ENCODE measurements at places on chromosomes 4 and X.

DNA sequence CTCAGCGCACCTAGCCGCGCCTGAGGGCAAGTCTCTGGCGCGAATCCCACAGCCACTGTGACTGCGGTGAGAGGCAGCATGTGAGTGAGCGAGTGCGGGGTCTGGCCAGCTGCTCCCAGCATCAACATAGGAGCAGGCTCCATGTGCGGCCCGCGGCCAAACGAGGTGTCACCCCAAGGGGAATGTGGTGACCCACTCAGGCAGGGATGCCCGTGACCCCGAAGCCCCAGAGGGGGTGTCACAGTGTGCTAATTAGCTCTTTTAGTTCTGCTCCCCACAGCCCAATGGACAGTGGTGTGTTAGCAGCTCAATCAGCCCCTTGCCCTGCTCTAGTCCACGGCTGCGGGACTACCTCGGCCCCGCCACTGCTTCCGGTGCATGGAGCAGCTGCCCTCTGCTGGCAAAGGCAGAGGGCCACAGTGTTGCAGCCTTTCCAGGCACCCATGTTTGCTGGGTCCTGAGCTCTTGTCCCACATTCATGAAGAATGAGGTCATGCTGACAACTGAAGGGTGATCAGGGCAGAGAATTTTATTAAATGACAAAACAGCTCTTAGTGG lies 61.4 kb downstream of the AGA start:
- no peak for DNase-seq

GRCh38 chrX:44456685-44457084 lies 86.0 kb downstream of the FUNDC1 start:
- no peak for DNase-seq

DNA sequence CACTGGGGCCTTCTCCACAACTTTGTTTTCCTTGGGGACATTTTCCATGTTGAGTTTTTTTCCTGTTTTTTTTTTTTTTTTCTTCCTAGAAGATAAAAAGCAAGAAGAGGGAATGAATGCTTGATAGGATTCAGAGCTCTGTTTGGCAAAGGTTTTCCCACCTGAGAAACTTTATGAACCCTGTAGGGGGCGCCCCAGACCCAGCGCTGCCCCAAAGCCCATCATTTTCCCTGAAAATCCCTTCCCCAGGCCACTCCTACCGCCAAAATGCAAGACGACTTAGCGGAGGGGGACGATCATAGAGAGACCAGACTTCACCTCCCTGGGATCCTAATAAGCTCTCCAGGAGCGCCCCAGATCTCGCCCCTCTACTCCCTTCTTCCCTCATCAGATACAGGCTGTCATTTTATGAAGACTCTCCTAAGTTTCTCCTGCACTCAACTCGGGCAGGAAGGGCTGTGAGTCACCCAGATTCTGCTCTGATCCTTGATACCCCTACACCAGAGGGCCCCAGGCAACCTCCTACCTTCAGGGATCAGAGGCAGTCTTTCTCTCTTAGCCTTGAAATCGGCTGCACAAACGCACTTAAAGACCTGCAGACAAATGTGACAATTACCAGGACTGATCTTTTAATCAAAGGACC lies 1.4 kb downstream of the BEX5 start:
- DNase-seq, result no peak

GRCh38 chr4:53531585-53532224 lies 59.6 kb downstream of the LNX1 start:
- no peak for DNase-seq

GRCh38 chr4:112604589-112604988 lies 32.1 kb downstream of the ZGRF1 start:
- DNase-seq, result peak; percentile 45

DNA sequence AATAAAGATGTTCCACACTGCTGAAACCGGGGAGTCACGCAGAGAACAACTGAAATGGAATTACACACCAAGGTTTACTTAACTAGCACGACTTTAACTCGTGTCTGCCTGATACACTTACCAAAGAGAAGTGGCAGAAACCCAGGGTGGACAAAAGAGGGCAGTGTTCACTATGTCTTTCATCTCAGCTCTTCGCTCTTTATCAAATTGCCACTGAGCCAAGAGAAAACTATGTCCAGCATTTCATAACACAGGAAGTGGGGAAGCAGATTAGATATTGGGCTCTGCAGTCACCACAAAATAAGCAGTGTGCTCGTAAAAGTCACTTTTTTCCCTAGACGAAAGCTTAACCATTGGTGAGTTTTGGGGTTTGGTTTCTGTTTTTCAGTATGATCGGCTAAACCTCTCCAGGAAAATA lies 155.7 kb downstream of the CHIC2 start:
- DNase-seq, result no peak

DNA sequence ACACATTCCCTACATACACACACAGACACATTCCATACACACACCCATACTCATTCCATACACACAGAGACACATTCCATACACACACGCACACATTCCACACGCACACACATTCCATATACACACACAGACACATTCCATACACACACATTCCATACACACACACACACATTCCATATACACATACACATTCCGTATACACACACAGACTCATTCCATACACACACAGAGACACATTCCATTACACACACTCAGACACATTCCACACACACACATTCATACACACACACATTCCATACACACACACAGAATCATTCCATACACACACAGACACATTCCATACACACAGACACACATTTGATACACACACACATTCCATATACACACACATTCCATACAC lies 15.2 kb downstream of the LINC00632 start:
- DNase-seq, result no peak

GRCh38 chrX:97909245-97909644 lies 1025.5 kb downstream of the RPA4 start:
- DNase-seq, result no peak

DNA sequence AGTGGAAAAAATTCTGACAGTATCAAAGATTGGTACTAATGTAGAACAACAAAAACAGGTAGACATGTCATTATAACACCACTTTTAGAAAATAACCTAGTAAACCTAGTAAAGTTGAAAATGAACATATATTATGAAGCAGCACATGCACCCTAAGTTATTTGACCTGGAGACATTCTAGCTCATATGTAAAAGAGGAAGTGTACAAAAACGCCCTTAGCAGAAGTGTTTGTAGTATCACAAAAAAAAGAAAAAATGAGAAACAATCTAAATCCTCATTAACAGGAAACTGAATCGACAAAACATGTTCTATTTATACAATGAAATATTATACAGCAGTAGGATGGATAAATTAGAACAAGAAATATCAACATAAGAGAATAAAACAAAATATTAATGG lies 318.9 kb upstream of the PPP1R2C start:
- DNase-seq, result no peak

GRCh38 chr4:53706422-53707032 lies 115.2 kb upstream of the LNX1 start:
- DNase-seq, result no peak

DNA sequence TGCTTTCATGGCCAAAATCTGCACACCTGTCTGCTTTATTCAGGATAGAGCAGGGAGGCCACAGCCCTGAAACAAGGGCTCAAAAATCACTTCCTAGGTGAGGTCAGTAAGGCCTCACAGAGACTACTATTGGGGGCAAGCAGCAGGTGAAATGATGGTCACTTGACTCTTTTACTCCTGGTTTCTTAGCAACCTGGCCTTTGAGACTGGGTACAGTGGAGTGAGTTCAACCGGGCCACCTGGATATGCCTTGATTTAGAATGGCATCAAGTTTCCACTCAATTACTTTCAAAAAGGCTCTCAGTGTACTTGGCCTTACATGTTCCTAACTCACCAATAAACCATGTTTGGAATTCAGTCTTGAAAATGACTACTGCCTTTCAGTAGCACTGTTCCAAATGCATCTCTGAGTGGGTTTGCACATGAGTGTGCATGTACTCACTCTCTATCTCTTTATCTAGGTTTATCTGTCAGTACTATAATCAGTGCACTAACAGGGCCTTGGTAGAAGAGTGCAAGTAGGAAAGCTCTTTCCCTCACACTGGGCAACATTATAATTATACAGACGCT lies 388.2 kb downstream of the OPHN1 start:
- DNase-seq, result no peak

- no peak for DNase-seq
Measured at GRCh38 chr4:8618961-8619720, 26.6 kb downstream of the CPZ start.

GRCh38 chr4:1395941-1396805 lies 10.1 kb downstream of the NKX1-1 start:
- no peak for DNase-seq

- DNase-seq, result no peak
Measured at GRCh38 chr4:88796545-88796944, 98.9 kb upstream of the NAP1L5 start.

- DNase-seq, result peak; percentile 12
Measured at GRCh38 chr4:168183717-168184571, 91.6 kb downstream of the ANXA10 start.

GRCh38 chr4:2592572-2592971 lies 56.1 kb downstream of the FAM193A start:
- no peak for DNase-seq

GRCh38 chrX:44223150-44223549 lies 120.3 kb downstream of the EFHC2 start:
- no peak for DNase-seq

DNA sequence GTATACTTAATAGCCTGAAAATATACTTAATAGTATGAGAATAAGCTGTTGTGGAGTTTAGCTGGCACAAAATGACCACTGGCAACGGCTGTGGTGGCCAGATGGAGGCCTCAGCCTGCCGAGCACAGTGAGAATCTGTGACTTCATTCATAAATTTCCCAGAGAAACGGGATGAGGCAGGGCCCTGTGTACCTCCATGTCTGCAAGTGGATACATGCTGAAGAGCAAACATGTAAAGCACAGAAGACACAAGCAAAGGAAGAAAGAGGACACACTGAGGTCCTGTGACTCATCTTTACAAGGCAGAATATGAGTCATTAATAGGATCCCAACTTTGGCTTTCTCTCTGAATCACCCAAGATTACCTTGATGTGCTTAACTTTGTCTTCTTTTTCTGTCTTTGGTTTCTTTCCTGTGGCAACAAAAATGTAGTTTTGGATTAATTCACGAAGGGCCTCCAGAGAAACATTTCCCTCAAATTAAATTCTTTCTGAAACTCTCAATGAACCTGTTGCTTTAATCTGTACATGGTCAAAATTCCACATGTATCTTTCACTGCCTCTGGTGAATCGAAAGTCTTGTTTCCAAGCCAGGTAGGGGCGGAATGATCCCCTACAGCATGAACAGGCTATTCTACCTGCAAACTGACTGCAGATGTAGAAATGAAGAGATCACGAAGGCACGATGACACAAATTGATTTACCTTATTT lies 56.4 kb downstream of the IRF2 start:
- no peak for DNase-seq

- DNase-seq, result no peak
Measured at GRCh38 chrX:10828640-10829039, 208.3 kb upstream of the MID1 start.

DNA sequence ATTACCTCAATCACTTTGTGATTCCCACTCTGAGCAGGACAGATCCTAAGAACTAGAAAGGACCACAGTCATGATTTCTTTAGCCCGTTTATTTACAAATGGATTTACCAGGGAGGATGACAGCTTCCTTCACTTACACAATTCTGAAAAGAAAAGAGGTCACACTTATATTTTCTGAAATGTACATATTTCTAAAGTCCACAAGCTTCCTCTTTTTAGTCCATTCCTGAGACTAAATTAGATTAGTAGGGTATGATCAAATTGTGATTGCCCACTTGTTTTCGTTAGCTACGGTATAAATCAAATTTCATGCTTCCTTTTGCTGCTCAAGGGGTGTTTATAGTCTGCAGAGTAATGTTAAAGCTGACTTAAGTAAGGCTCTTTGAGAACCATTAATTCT lies 7.6 kb upstream of the AMELX start:
- no peak for DNase-seq

DNA sequence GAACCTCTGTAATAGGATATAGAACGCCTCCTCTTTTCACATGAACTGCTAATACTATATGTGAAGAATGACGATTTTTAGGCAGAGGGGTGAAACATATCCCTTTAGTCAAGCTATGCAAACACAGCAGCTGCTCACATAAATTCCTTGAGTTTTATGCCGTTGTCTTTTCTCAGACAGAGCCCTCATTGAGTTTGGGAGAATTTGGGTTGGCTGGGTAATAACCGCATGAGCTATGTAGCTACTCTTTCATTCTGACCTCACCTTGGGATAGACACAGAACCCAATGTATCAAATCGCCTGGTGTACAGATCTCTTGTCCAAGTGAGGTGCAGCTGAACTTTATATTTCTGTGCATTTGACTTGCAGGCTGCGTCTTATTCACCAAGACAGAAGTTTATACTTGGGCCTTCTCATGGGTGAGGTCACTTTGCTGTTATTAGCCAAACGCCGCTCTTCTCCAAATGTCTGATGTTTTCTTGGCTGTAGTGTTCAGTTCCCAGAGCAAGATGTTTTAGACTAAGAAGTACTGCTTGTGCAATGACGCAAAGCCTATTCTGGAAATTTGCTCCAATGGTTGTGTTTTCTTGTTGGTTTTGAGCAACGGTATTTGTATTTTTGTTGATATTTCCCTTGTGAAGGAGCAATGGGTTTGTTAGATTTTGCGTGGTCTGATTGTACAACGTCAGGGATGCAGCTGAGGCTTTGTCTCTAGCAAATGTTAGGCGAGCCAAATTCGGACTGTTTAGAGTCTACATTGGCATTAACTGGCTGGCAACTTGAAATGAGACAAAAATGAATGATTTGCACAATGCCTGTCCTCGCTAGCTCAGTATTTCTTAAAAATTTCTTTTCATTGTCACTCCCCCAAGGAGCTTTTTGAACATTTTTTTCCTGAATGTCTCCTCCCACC lies 11.2 kb upstream of the SPARCL1 start:
- no peak for DNase-seq

DNA sequence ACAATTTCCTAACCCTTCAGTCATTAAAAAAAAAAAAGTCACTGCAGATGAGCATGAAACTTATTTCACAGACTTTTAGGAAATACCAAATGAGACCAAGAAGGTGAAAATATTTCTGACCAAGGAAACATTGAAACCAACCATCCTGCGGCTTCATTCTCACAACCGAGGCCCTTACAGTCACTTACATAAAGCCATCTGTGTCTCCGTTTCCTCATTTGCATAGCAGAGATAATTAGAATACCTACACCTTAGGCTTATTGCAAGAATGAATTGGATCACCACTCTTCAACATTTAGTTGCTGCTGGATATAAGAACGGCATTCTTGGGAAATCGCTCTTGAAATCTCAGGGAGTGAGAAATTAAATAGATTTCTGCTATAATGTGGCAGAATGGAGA lies 356.2 kb downstream of the HS3ST1 start:
- no peak for DNase-seq

DNA sequence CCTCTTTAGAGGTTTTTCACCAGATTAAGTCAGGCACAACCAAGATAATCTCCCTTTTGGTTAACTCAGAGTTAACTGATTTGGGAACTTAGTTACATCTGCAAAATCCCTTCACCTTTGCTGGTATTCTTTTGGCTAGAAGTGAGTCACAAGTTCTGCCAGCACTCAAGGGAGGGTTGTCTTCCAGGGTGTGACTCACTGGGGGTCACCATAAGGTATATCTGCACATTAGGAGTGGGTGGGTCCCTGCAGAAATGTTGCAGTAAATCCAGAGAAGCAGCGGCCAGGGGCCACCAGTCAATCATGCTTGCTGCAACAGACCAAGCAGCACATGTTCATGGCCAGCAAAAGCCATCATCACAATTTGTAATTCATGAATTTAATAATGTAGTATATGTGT lies 59.8 kb upstream of the MAML3 start:
- DNase-seq, result no peak

GRCh38 chr4:56656346-56656643 lies 24.8 kb downstream of the HOPX start:
- DNase-seq, result no peak

All from right renal pelvis (tissue), 4 donors.